ENCODE measurements at places on chromosomes 4 and X.

DNA sequence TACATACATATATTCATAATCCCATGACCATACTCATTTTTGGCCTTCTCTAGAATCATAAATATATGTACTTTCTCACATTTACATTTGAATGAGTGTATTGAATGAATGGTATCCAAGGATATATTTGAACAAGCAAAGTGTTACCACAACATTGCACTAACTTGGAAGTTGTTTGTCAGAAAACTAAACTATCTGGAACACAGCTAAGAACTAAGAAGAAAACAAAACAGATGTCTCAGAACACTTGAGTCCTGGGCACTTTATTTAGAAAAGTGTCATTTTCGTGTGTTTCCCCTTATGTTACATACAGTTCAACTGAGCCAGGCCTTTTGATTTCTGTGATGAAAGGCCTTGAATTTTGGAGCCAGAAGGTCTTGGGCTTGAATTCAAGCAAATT, 466.7 kb upstream of the FAT1 start:
- DNase-seq = no peak

- no peak for DNase-seq
Measured at GRCh38 chrX:149284616-149285015, 220.5 kb downstream of the IDS start.

- DNase-seq = no peak
Measured at GRCh38 chr4:99645638-99646037, 12.0 kb downstream of the C4orf54 start.

GRCh38 chr4:153538487-153539357, 72.6 kb downstream of the TMEM131L start:
- DNase-seq = no peak
